ENCODE measurements at places on chromosomes 6 and 20. TPM values are rescaled to one million over a fixed set of nuclear protein-coding genes. Genes with fewer than 3 reads are reported as not detected.

- DNase-seq = no peak
These were observed 91.7 kb downstream of the CLIC5 start for GRCh38 chr6:45923831-45924391.

DNA sequence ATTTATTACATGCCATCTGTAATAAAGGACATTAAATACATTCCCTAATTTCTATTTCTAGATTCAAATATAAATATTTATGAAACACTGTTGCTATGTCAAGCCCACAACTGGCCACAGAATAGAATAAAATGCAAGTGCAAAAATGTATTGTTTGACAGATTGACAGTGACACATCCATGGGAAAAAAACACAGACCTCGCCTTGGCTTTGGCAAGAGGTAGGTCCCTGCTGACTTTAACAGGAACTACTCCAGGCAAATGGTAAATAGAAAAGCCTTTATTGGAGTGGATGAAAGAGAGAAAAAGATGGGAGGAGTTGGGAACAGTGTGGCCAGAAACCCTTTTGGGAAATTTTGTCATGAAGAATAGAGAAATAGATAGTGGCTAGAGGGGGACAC lies 622.9 kb downstream of the UTRN start:
- no peak for DNase-seq

DNA sequence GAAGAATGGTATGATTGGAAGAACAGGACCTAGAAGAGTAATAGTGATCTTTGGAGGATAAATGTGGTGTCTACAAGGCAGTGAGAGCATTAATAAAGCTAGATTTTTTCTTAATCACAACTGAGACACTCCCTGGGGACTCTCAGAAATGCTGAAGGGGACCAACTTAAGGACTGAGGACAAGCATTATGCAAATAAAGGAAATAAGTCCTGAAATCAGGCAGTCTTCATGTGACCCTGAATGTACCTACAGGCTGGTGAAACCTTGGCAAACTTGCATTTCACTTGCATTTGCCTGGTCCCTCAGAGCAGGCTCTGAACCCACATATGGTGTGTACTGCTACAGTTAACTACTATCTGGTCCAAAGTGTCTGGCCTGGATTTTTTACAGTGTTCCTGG lies 19.3 kb upstream of the TTK start:
- DNase-seq = no peak

DNA sequence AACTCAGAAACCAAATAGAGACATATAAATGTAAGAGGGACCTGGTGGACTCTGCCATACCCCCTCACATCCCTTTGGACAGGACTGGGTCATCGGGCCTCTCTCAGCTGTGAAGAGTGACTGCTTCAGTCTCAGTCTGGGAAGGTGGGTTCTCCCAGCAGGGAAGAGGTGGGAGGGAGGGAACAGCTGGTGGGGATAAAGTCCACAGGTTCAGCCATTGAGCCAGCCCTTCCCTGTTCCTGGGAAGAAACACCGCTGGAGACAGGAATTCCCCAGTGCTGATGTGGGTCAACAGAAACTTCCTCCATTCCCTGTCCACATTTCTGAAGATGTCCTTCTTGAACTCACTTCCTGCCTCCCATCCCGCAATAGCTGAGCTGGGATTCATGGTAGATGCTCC lies 209.2 kb upstream of the PMEPA1 start:
- DNase-seq = peak; percentile 71

- DNase-seq = no peak
These were observed 512.1 kb downstream of the QKI start for GRCh38 chr6:163926642-163927041.

- DNase-seq = no peak
These were observed 4.1 kb upstream of the MOXD1 start for GRCh38 chr6:132405143-132405915.

GRCh38 chr6:147136057-147136456 lies 68.2 kb upstream of the STXBP5 start:
- DNase-seq = no peak

Gene GRIK2
- 0.72 TPM for total RNA-seq

Gene FOXA2
- 27.9 TPM for total RNA-seq

Gene CDC5L
- 20.8 TPM for total RNA-seq
